ENCODE measurements at places on chromosomes 1 and 21.

DNA sequence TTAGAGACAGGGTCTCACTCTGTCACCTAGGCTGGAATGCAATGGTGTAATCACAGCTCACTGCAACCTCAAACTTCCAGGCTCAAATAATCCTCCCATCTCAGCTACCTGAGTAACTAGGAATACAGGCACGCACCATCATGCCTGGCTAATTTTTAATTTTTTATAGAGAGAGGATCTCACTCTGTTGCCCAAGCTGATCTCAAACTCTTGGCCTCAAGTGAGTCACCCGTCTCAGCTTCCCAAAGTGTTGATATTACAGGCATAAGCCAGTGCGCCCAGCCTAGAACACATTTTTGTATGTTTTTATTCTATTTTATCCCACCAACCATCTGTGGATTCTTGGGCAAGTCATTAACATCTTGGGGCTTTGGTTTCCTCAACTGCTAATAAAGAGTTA is 100.5 kb downstream of the AK5 start:
- no peak for DNase-seq

GRCh38 chr21:34897828-34898227 is 151.3 kb downstream of the RUNX1 start:
- DNase-seq = no peak

DNA sequence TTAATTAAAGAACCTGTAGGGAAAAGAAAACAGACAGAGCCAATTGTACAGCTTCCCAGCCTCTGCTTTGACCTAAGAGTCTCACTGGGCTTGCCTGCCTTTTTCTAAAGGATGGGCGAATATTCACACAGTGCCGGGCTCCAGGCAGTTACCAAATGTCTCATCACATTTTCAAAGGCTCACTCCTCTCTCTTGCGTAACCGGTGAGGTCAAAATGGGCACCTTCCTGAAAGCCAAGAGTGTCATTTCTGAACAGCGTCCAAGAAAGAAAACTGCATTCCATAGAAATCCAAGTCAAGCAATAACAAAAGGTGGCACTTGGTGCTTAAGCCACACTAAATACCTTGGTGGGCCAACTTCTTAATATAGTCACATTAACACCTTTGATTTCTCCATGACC is 710 bp upstream of the PALMD start:
- DNase-seq = no peak

GRCh38 chr1:227322376-227322775 is 4.1 kb upstream of the CDC42BPA start:
- no peak for DNase-seq

GRCh38 chr1:190183588-190183987 is 294.1 kb downstream of the BRINP3 start:
- no peak for DNase-seq
